ENCODE measurements at places on chromosomes 2 and 18.

GRCh38 chr2:147420517-147420916 lies 424.3 kb upstream of the ACVR2A start:
- DNase-seq = no peak

- DNase-seq = no peak
Observed at GRCh38 chr2:7835693-7836680, 845.9 kb upstream of the ID2 start.

GRCh38 chr2:118705032-118705431 lies 142.4 kb downstream of the EN1 start:
- DNase-seq = no peak

DNA sequence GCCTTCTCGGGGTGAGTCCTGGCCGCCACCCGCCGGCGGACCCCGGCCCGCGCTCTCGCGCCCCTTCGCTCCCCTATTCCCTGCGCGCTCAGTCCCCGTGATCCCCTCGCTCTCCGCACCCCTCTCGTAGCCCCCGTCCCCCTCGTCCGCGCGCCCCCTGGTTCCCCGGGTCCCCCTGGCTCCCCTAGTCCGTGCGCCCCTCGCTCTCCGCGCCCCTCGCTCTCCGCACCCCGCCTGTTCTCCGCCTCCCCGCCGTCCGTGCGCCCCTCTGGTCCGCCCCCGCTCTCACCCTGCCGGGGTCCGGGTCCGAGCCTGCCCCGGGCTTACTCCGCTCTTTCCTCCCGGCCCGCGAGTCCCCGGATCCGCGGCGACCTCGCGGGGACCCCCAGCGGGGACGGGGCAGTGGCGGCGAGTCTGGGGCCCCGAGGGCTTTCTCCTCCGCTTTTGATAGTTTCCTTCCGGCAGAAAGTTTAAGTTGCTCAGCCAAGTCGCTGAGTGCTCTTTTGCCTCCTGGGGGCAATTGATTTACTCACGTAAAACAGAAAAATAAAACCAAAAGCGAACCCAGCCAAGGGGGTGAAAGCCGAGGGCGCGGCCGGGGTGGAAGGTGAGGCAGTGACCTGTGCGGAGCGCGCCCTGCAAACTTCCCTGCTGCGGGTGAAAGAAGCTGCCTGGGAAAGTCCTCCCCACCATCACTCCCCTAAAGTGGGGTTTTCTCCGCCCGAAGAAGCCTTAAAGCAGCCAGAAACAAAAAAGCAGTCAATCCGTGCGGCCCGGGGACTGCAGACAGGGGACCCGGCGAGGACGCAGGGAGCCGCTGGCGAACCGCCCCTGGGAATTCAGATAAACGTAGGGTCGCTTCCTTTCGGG lies 568 bp downstream of the RAB31 start:
- peak; percentile 6 for DNase-seq
